Activated CD4-positive, alpha-beta memory T cell treated with anti-CD3 and anti-CD28 coated beads, Interleukin-2, amount 10 ng/mL, durations not matched to agents 7 days and 5 days (primary cell): ENCODE measurements at places on chromosomes 3 and 15. TPM values are rescaled to one million over a fixed set of nuclear protein-coding genes. Genes with fewer than 3 reads are reported as not detected.

Gene TP63
- 1.1 TPM for total RNA-seq

Gene STARD5
- total RNA-seq, result 4.2 TPM

Gene GOLGA6D
- total RNA-seq, result not detected

Gene GOLGA8O
- total RNA-seq, result 7.8 TPM

Gene GORASP1
- total RNA-seq, result 52.0 TPM

Gene TLR9
- 0.55 TPM for total RNA-seq

Gene NR2E3
- not detected for total RNA-seq

Gene SAXO2
- total RNA-seq, result 0.60 TPM

Gene MAGEF1
- total RNA-seq, result 5.8 TPM

Gene ERICH6
- 0.81 TPM for total RNA-seq

Gene ZBBX
- not detected for total RNA-seq

Gene REC114
- not detected for total RNA-seq

Gene GRAMD1C
- 0.48 TPM for total RNA-seq

GRCh38 chr3:152671446-152672319, 163.2 kb upstream of the P2RY1 start:
- no peak for DNase-seq

DNA sequence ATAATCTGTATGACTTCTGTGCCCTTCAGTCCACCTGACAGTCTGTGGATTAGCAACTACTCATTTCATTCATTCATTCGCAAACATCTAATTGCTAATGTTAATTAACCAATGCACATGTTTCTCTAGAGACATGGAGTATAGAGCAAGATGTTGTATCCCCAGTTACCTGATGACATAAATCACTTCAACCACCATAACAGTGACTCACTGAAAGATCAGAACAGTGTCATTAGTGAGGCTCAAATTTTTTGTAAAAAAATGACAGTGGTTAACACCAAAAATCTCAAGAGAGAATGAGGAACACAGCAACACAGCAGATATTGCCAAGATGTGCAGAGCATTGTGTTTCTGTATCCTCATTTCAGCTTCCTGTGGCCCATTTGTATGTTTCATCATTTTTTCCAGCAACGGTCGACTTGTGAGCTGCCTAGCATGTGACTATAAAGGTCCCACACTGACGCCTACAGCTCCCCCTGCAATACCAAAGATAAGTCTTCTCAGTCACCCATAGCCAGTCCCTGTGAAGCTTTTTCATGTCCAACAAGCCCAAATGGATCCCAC, 3.7 kb upstream of the PLD1 start:
- peak; percentile 35 for DNase-seq

DNA sequence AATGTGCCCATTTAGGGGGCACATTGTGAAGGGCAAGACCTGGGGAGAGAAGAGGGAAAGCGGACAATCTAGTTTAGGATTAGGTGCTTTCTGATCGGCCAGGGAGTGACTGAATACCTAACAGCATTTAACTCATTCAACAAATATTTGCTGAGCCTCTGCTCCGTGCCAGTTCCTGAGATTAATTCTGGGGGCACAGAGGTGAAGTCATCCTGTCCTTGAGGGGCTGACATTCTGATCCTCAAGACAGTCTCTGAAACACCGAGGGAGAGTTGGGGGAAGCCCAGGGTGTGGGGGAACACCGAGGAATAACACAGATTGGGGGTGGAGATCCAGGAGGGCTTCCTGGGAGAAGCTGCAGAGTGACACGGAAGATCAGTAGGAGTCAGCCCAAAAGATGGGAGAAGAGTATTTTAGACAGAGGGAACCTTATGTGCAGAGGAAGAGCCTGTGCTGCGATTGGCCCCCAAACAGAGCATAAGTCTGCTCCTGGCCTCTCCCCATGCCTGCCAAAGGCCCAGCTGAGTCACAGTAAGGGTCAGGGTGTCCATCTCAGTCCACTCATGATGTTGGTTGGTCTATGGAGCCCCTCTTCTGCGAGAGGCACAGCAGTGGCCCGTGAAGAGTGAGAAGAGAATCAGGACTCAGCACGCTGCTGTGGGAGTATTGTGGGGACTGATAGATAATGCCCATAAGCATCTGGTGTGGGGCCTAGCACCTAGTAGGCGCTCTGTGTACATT, 60.2 kb downstream of the AMOTL2 start:
- DNase-seq, result no peak

- no peak for DNase-seq
These were observed 29.5 kb downstream of the ZNF662 start for GRCh38 chr3:42935472-42935871.

DNA sequence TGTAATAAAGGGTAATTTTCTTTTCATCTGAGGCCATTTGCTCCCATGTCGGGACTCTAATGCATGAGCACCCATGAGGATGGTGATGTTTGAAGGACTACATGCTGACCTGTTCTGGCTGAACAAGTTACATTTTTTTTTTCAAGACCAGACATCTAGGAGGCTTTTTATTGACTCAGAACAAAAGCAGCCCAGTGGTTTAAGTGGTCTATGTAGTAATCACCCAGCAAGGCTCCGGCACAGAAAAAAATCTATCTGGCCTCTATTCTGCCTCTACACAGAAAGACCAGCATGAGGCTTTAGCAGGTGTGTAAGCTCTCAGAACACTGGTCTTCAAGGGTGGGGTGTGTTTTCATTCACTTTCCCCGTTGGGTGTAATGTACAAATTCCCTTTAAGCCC, 95.1 kb upstream of the ZBED2 start:
- DNase-seq, result peak; percentile 28

GRCh38 chr3:114556657-114557213, 262.9 kb downstream of the TIGIT start:
- DNase-seq, result no peak

DNA sequence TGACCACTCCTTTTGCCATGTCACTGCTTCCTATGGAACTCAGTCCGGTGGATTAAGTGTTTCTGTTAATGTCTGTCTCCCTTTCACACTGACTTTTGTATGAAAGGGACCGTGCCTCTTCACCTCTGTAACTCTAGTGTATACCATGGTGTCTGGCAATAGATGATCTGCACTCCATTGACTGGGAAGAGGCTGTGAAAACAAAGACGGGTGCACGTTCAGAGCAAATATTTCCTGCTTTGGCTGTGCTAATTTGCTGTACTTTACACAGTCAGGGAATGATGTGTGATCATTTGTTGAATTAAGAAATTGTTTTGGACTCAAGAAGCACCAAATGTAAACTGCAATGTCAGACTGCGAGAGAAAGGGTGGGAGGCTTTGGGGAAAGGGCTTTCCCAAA, 315.2 kb downstream of the RORA start:
- DNase-seq, result no peak

GRCh38 chr15:94263341-94264273, 32.2 kb downstream of the MCTP2 start:
- no peak for DNase-seq

- no peak for DNase-seq
These were observed 51.3 kb upstream of the CADPS start for GRCh38 chr3:62926494-62926893.

DNA sequence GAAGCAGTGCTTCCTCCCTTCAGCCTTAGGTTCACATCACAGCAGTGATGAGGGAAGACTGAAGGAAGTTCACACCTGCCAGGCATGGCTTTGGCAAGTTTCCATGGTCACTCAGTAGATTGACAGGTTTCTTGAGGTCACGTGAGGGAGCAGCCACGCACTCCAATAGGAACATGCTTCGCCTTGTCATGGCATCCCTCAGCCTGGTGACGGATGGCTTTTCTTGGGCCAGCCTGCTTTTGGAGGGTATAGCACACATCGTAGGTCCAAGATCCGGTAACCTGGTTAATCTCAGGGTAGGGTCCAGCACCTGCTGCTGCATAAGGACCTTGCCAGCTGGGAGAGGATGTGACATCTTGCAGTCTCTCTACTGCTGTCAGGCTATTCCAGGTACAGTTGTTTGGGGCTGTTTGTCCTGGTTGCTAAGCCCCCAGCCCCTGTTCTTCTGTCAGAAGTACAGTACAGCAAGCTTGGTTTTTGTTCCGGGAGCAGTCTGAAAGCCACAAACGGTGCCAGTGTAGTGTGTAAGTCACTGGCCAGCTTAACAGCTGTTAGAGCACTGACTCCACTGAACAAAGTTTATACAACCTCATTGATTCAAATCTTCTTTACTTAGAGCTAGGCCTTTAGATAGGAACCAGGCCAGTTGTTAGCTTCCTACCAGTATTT, 42.3 kb downstream of the PSMD6 start:
- no peak for DNase-seq

- no peak for DNase-seq
These were observed 7.8 kb downstream of the ATP6V1A start for GRCh38 chr3:113754494-113755159.

DNA sequence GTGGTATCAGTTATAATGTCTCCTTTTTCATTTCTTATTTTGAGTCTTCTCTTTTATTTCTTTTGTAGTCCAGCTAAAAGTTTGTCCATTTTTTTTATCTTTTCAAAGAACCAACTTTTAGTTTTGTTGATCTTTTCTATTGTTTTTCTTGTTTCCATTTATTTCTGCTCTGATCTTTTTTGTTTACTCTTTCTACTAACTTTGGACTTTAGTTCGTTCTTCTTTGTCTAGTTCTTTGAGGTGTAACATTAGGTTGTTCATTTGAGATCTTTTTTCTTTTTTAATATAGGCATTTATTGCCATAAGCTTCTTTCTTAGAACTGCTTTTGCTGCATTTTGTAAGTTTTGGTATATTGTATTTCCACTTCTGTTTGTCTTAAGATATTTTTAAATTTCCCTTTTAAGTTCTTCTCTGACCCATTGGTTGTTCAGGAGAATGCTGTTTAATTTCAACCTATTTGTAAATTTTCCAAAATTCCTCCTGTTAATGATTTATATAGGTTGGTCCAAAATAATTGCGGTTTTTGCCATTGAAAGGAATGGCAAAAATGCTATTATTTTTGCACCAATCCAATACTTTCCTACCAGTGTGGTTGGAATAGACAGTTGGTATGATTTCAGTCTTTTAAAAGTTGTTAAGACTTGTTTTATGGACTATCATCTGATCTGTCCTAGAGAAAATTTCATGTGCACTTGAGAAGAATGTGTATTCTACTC, 51.2 kb downstream of the KAT2B start:
- DNase-seq, result no peak

GRCh38 chr3:23712656-23713559, 92.8 kb upstream of the UBE2E1 start:
- DNase-seq, result no peak

- DNase-seq, result no peak
These were observed 5.9 kb upstream of the RTF1 start for GRCh38 chr15:41411031-41411430.

DNA sequence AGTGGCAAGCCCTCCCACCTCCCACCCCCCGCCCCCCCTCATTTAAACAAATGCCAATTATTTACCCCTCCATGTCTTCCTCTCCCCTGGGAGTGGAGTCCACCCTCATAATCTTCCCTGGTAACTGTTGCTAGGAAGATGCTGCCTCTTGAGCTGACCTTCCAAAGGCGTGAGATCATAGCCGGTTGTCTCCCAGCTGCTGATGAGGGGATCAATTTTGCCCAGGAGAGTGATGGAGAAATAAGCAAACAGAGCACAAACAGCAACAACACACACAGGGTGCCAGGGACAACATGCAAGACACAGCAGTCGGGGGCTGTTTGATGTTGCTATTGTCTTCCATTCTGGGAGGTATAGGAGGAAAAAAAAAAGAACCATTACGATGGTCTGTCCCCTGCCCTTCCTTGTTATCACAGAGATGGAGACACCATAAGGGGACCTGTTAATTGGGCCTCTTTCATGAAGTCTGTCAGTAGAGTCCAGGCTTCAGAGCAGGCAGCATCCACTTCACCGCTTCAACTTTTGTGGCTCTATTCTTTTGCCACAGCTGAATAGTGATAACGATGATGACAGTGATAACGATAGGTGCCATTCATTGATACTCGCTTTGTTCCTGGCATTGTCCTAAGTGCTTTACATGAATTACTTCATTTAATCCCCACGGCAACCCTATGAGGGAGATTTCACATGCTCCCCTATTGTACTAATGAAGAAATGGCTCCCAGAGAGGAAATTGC, 76.9 kb upstream of the RGMA start:
- DNase-seq, result no peak

- DNase-seq, result no peak
These were observed 940.9 kb downstream of the OTOL1 start for GRCh38 chr3:162437480-162437879.

GRCh38 chr3:146326875-146327543, 76.1 kb upstream of the PLSCR4 start:
- DNase-seq, result no peak

- DNase-seq, result no peak
These were observed 2.5 kb upstream of the EID1 start for GRCh38 chr15:48875241-48875960.

DNA sequence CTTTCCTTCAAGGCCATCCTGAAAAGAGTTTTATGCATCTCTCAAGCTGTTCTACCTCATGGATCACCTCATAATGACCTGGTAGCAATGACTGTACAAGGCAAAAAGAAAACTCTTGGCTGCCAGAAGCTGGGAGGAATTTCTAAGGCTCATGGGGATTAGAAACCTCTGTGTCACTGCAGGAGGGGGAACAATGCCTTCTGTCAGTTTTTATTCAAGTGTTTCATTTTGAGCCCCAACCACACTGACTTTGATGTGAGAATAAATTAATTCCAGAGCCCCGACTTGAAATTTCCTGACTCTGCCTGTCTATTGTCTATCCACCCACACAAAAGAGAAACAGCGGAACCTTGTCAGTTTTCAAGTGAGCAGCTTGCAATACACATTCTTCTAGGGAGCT, 58.7 kb upstream of the MRPL3 start:
- DNase-seq, result no peak

DNA sequence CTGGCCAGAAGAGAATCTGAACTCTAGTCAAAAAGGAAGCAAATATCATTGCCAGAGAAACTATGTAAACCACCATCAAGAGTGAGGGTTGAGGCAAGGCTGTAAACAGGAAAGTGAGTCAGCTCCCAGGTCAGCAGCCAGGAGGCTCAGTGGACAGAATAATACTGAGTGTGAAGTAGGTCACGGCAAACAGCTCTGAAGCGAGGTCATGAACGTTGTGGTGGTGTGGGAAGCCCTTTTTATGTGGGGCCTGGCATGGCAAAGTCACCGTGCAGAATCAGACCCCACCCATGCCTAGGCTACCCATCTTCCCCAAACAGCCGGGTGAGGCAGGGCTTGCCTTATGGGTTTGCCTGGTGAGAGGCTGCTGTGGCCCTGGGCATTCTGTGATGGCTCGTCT, 43.9 kb downstream of the THBS1 start:
- peak; percentile 88 for DNase-seq

DNA sequence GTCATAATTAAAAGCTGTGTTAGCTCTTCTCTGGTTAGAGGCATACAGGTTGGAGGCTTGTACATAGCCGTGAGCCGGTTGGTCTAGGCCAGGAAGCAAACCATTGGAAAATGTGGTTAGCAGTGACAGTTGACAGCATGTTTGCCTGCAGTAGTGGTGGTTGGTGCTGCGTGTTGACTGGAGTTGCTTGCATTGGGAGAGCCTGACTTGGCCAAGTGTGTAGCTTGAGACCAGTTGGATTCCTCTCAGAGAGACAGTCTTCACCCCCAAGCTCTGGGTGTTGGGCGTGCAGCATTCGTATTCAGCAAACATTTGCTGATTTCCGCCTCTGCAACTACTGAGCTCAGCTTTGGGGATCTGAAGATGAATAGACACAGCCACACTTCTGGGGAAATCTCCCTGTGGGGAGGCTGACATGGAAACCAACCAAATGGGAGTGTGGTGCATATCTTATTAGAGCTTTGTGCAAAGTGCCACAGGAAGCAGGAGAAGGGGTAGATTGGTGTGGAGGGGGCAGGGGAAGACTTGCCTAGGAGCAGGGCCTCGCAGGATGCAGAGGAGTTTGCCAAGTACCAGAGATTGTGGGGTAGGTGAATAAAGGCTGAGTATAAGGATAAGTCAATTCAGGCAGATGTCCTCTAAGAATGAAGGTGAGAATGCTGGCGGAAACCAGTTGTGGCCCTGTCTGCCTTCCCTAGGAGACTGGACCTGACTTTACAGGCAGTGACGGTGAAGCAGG, 83.5 kb downstream of the IGF1R start:
- no peak for DNase-seq
